Neuronal stem cell (in vitro differentiated cells): ENCODE measurements at places on chromosomes 12 and 14.

- no peak for DNase-seq
Observed at GRCh38 chr12:57385586-57385985, 45.3 kb downstream of the R3HDM2 start.

DNA sequence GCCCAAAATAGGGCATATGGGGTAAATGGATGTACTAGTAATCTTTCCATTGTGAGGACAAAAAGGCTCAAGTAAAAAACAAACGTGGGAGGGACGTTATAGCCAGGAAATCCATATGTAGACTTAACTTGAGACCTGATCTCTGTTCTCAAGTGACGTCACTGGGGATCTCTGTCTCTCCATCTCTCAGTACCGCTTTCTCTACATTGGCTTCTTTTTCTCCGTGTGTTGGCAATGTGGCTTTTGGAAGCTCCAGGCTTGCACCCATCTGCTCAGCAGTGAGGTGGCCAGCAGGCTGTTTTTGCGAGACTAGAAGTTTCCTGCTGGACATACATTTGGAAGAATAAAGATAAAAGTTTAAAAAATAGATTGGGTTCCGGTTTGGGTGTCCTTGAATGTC lies 66.0 kb upstream of the NRXN3 start:
- no peak for DNase-seq

- no peak for DNase-seq
Observed at GRCh38 chr12:66538970-66539369, 139.9 kb downstream of the GRIP1 start.

- DNase-seq: no peak
Observed at GRCh38 chr12:89954259-89954658, 245.6 kb upstream of the ATP2B1 start.

GRCh38 chr12:91575630-91576029 lies 393.0 kb upstream of the DCN start:
- DNase-seq: no peak

GRCh38 chr12:110403976-110404682 lies 621 bp upstream of the ANAPC7 start:
- peak; percentile 65 for DNase-seq

DNA sequence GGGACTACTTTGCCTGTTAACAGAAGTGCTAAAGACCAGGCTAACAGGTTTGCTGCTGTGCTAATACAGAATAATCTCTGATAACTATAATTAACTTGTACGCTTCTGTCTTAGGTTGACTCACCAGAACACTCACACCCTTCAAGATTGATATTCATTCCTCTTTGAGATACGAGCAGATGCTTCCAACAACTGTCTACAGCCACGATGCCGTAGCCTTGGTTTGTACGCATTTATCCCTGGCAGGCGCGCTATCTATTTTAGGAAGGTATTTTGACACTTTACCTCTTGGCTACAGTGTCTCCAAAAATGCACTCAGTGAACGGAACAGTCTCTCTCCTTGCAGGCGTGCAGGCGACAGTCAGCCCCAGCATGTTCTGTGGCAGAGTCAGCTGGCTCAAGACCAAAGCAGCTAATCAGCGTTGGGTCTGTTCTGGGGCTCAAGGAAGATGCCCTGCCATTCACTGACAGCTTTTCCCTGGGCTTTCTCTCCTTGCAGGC lies 146.4 kb upstream of the PRICKLE1 start:
- no peak for DNase-seq

DNA sequence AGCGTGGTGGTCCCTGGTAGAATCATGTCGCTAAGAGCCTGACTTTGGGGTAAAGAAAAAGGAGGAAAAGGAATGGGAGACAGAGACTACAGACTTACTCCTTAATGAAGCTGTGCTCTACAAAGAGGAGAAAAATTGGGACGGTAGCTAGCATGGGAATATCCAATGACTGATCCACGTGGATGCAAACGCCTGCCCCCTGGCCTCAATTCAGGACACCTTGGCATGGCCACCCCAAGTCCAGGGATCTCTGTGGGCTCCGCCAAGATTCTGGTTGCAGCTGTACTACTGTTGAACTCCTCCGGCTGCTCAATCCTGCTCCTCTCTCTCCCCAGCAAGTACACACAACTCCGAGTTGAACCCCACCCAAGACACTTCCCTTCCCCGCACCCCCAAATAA lies 70.5 kb upstream of the DIO3 start:
- DNase-seq: no peak

- DNase-seq: no peak
Observed at GRCh38 chr12:74647256-74647655, 109.6 kb downstream of the ATXN7L3B start.

- DNase-seq: no peak
Observed at GRCh38 chr14:23613242-23614070, 22.7 kb upstream of the DHRS2 start.

DNA sequence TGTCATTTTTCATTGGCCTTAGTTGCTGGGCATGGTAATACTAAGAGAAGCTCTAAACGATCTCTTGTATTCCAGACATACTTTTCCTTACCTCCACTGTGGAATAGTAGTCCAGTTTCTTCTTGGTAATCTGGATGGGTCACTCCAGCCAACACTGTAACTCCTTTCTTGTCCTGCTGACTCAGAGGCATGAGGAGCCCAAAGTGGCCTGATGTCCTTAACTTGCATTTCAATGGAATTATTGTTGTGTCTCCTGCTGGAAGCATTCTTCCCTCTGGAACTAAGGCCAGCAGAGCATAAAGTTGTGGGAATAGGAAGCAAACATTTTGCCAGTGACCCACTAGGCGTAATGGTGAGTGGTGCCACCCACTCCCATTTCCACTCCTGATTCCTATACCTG lies 33.1 kb downstream of the DAAM1 start:
- DNase-seq: no peak

GRCh38 chr14:58772794-58773620 lies 135.2 kb downstream of the DACT1 start:
- DNase-seq: no peak

DNA sequence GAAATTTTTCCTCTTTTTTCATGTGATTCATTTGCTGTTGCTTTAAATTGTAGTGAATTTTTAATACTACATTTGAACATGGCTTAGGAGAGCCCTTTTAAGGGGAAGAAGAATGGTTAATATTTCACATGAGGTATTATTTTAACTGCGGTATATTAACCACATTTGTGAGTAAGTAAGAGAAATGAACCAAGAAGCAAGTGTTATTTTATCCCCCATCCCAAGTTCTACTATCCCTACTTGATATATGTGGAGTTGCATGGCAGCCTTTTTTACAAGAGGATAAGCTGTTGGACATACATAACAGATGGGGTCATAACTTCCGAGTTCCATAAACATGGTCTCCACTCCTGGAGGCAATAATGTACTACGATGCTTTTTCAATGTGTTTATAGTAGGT lies 623.3 kb downstream of the LRFN5 start:
- DNase-seq: no peak

DNA sequence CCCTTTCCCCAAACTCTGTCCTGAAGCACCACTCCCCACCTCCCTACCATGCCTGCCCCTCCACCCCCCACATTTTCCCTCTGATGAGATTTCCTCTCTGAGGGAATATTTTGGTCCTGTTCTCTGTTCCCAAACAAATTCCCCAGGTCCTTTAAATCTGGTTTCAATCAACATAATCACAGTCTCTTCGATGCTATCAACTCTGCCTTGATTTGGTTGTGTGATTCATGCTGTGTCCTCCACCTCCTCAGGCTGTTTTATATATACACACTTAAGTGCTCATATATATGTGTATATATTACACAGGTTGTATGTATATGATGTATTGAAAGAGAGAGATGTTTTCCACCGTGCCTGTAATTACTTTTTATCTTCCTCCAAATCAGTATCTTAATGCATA lies 36.0 kb downstream of the NTF3 start:
- no peak for DNase-seq

- DNase-seq: no peak
Observed at GRCh38 chr12:101186291-101186690, 23.7 kb downstream of the SLC5A8 start.

DNA sequence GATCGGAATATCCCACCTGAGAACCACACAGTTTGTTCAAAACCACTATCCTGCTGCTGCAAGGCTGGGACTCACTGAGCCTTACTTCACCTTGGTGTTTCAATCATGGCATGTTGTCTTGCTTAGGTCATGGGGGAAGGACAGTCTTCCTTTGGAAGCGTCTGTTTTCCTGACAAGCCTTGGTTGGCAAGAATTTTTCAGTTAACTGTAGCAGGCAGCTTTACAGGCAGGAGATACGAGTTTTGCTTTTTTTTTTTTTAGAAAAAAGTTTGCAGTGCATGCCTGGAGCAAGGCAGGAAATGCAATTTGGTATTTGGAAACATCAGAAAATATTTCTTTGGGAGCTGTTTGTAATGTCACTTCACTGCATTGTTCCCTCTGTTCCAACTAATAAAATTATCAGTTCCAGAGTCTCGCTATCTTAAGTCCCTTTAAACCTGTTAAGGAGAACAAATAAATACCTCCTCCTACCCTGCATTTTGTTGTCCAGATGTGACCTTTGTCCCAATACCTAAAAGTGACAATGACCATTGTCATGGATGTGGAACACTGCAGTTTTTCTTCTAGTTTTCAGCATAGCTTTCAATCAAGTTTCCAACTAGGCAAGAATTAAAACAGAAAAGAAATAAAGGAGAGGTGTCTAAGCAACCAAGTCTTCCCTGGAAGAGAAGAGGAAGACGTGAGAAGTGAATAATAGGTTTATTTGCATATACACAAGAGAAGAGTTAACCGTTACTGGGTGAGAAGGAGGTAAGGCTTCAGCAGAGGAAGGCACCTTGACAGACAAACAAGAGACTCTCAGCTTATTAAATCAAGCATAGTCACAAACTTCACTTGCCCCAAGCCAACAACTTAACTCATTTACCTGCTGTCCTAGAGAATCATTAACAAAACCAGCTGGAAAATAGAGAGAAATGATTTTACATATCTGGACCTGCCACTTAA lies 71.4 kb upstream of the ACTN1 start:
- no peak for DNase-seq

GRCh38 chr14:35117112-35117511 lies 4.7 kb downstream of the PPP2R3C start:
- DNase-seq: no peak

DNA sequence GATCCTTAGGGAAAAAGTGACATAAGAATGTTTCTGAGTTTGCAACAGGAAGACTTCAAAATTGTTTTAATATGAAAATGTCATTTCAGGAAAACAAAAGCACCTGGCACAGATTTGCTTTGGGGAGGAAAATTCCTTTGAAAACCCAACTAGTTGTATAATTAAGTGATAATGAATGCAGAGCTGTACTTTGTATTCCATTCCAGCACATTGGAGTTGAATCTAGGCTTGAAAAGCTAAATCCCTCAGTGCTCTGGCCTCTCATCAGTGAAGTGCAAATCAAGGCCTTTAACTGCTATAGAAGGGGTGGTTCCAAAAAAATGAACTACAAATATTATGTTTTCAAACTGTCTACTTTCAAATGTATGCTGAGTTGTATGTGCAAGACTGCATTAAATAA lies 19.6 kb upstream of the C12orf42 start:
- DNase-seq: no peak

- DNase-seq: no peak
Observed at GRCh38 chr14:53979747-53980642, 23.4 kb upstream of the BMP4 start.
